RPMI8226 (cell line): ENCODE measurements at places on chromosomes 1 and 21.

- no peak for DNase-seq
Measured at GRCh38 chr21:44848821-44849521, 24.5 kb downstream of the PTTG1IP start.

DNA sequence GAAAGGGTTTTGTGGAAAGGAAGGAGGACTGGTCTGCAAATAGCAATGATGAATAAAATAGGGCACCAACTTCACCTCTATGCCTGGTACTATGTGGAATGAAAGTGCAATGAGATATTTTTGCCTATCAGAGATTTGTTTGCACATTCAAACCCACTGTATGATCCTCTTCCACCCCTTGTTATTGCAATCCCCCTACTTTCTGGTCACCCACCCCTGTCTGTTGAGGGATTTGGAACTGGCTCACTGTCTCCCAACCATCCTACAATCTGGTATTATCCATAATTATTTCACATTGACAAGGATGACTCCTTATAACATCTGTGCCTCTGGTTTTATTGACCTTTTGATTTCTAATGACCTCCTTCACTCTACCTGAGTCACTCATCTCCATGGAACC, 42.4 kb downstream of the CD55 start:
- DNase-seq = no peak

GRCh38 chr1:209787551-209787950, 3.2 kb upstream of the C1orf74 start:
- DNase-seq = peak; percentile 37

DNA sequence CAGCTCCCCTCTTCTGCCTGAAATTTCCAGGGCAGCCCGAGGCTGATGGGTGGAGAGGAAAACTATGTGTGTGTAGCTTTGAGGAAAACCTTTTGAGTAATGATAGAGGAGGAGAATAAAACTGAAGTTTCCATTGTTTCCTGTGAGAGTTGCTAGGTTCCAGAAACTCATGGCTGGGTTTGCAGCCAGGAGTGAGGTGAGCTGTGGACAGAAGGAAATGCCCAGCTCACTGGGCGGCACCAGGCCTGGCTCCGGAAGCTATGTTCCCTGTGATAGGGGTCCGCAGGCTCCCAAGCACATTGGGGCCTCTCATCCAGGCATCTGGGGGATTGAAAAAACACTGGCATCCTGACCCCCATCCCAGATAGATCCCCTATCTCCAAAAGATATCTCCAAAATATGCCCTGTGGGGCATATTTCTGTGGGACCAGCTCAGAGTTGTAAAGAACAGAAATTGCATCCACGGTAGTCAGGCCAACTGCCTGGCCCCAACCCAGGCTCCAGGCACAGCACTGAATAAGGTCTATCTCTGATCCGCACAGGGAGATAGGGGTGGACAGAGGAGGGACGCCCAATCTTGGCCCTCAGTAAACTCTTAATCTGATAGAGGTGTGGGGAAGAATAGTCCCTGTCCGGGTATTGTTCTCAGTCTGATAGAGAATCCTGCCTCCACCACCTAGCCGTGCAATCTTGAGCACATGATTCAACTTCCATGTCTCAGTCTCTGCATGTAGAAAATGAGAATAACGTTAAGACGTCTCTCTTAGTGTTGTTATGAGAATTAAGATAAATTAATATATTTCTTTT, 1.8 kb upstream of the HSPG2 start:
- DNase-seq = no peak

DNA sequence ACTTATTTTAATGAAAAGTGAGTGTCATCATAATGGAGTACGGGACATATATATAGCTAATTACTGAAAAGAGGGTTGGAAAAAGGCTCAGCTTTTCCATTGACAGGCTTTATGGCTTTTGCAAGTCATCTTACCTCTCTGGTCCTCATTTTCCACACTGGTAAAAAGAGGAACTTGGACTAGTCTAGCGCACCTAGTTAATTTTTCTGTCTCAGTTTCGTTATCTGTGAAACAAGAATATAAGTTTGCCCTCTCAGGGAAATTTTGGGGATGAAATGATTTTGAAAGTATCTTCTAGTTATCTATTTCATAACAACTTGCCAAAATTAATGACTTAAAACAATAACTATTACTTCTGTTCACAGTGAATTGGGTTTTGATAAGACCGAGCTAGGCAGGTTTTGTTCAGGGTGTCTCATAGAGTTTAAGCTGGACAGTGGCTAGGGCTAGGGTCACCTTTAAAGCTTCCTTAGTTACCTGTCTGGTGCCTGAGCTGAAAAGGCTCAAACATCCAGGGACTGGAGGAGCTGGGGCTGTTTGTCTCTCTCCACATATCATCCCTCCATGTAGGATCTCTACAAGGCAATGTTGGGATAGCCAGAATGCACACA, 91.7 kb downstream of the TYW3 start:
- peak; percentile 59 for DNase-seq

- DNase-seq = no peak
Measured at GRCh38 chr1:167199656-167200055, 21.0 kb upstream of the POU2F1 start.

- DNase-seq = no peak
Measured at GRCh38 chr1:45016767-45017166, 4.7 kb downstream of the UROD start.

DNA sequence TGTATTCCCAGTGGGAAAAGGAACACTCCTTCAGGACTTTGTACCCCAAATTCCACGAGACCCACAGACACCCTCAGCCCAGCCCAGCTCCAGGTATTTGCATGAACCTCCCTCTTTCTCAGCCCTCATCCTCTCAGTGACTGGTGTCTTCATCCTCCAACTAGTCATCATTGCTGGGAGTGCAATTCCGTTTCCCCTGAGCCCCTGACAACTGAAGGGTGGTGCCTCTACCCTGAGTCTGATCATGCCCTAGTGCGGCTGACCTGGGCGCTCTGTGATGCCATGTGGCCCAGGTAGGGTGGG, 3.8 kb upstream of the ZNF692 start:
- DNase-seq = no peak

DNA sequence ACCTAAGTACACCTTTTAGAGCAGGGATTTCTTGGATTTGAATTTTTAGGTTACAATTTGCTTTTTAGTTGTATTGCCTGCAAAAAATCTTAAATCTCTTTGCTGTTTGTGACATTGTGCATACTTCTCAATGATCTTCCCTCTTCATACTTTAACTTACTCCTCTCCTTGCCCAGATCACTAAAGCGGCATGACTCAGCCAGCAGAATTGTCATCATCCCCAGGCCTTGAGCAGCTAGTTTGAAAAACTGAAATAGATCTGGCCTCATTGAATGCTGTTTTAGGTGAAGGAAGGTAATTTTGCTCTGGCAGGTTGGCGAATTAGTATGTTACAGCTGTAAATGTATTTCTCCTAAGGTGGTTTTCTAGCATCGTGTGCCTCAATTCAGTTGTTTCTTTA, 145.9 kb downstream of the RYR2 start:
- no peak for DNase-seq

DNA sequence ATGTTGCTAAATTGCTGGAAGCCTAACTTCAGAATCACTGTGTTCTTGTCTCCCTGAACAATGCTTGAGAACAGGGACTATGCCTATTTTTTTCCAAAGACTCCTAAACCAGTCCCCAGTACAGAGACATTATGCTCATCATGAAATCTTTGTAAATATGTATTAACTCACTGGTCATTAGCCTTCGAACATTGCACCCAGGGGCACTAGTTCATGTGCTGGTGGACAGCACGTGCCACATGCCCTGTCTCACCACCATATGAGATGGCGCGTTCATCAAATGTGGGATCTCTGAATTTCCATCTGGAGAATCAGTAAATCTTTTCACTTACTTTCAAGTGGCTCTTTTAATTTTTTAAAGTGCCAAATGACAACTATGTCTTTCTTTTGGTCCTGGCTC, 11.0 kb upstream of the ATP1A1 start:
- no peak for DNase-seq

DNA sequence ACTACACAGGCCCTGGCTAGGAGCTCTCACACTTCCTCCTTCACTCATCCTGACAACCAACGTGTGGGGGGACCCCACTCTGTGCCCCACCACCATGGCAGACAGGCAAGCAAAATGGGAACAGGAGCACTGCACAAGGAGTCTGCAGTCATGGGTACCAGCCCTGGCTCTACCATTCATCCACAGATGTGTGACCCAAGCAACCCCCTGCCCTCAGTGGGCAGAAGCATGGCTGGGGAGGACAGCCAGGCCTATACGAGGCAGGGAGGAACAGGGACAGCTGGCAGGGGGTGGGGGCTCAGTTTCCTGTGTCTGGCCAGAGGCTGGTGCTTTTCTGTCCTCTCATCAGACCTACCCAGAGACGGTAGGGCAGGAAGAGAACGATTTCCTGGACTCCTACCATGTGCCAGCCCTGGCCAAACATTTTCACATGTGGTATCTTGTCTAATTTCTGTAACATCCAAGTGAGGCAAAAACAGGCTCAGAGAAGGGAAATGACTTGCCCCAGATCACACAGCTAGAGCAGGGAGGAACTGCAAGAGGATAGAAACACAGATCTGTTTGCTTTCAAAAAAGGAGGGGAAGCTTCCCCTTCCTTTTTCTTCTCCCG, 178.0 kb downstream of the HIVEP3 start:
- DNase-seq = no peak

DNA sequence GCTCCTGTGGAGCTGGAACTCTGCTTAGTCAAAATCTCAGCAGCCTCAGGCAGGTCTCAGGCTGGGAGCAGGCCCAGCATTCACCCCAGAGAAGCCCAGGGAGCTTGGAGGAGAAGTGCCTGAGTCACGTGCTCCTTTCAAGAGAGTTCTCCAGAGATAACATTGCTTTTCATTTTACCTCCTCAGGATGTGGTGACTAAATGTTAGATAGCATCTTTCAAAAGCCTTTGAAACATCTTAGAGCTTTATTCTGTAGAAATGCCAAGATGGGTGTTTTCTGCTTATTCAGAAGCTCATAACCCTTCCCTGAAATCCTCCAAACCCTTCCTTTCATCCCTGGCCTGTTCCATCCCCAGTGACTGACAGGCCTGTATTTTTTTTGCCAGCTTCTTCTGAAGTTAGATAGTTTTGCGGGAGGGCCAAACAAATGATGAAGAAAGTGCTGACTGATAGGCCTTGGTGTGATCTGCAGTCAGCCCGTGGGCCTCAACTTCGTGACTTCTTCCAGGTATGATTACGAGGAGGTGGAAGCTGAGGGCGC, 58.0 kb downstream of the PGM1 start:
- no peak for DNase-seq

GRCh38 chr1:23021834-23022233, 2.6 kb downstream of the KDM1A start:
- no peak for DNase-seq

DNA sequence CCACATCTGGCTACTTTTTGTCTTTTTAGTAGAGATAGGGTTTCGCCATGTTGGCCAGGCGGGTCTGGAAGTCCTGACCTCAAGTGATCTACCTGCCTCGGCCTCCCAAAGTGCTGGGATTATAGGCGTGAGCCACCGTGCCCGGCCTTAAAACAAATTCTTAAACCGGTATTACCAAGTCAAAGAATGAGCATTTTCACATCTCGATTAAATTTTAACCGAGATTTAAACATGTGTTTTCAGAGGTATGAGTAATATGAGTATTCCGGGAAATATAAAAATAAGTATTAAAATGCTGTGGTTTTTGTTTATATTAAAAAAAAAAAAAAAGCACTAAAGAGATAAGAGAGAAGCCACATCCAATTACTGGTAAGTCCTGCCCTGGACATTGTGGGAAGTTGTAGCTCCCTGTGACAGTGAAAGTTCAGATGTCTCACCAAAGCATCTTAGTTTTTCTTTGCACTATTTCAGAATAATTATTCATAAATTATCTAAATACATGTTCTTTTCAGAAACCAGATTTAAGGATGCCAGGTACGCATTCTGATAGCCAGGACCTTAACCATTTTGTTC, 24.9 kb downstream of the ZNF281 start:
- no peak for DNase-seq

- DNase-seq = no peak
Measured at GRCh38 chr1:237181743-237182317, 139.8 kb downstream of the RYR2 start.

DNA sequence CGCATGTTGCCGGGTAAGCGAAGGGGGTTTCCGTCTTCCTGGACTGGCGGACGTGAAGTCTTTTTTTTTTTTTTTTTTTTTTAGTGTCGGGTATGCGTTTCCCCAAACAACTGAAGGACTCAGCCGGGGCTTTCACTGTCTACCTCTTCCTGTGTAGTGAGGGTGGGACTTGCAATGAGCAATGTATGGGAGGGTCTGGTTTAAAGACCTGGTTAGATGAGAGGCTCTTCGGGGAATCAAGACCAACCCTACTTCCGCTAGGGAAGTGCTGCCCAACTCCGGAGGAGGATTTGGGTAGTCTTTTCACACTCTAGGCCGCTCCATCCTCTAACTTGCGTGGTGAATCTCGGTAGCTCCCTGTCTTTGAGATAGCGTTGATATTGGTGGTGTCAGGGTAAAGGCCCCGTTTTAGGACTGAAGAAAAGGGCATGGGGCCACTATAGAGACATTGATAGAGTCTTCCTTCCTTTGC, 754 bp downstream of the PRRC2C start:
- DNase-seq = peak; percentile 57

GRCh38 chr1:184860985-184861754, 106.5 kb upstream of the EDEM3 start:
- DNase-seq = peak; percentile 81
